ENCODE measurements at places on chromosomes 12 and 14. TPM values are rescaled to one million over a fixed set of nuclear protein-coding genes. Genes with fewer than 3 reads are reported as not detected.

DNA sequence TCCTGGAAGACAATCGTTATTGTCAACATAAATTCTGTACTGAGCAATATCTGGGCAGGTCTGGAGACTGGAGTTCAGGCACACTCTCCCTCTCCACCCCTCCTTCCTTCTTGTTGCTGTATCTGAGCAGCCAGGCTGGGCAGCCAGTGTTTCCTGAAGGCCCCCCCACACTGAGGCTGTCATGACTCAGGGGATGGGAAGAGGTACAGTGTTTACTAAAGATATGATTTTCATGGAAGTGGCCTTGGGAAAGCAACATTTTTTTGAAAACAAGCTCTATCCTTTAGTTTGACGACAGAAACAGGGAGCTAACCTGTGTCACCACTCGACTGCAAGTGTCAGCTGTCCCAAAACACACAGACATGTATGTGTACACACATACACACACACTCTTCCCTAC, 1485.4 kb upstream of the TMEM132C start:
- DNase-seq, result no peak

- no peak for DNase-seq
These were observed 2.9 kb upstream of the RAB35 start for GRCh38 chr12:120119271-120119973.

Gene TRMT61A
- 22.4 TPM for total RNA-seq

- DNase-seq, result peak; percentile 88
These were observed 193.7 kb upstream of the LRIG3 start for GRCh38 chr12:59113831-59114615.

DNA sequence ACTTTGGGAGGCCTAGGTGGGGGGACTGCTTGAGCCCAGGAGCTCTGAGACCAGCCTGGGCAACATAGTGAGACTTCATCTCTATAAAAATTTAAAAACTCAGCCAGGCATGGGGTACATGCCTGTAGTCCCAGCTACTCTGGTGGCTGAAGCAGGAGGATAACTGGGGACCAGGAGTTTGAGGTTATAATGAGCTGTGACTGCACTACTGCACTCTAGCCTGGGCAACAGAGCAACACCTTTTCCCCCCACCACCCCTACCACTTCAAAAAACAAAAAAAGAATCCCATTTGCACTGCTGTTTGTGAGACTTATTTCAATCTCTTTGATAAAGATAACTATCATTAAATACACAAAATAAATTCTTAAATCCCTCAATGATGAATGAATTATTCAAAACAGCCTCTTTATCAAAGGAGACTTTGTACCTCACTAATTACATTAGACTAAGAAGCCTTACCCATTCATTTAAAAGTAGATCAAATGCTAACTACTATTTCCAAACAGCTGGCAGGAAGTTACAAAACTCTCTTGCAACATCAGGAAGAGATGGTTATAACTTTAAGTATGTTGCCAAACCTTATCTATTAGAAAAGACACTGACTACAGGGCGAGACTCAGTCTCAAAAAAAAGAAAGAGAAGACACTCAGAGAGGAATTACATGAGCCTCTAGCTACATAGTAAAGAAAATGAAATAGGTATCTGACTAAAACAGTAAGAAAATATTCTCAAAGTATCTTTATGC, 14.7 kb downstream of the BLTP3B start:
- no peak for DNase-seq

DNA sequence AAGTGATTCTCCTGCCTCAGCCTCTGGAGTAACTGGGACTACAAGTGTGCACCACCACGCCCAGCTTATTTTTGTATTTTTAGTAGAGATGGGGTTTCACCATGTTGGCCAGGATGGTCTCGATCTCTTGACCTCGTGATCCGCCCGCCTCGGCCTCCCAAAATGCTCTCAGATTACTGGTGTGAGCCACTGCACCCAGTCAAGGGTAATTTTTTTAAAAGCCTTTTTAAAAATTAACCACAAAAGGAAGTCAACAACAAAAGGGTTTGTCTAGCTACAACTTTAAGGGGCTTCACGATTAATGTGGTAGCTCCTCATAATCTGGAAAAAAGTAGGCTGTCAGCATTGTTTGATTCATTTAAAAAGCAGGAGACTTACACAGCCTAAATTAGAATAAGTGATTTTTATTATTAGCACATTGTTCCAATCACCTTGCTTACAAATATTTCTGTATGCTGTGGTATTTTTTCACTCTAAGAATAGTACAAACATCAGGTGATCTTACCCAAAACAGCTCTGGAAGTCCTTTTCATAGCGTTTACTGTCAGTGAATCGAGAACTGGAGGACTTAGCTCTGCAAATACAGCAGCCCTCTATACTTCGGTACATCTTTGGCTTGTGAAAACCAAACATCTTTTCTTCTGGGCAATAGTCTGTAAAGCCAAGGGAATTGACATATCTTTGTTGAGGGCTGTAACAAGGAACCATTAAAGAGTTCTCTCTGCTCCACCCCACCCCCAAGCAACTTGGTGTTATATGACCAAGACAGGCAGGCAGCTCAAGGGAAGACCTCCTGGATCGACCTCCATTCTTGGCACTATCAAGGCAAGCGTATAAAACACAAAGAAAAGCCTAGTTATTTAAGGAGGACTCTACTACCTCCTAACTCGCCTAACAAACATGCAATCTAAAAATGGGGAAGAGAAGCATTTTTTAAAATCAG, 28.1 kb downstream of the SINHCAF start:
- DNase-seq, result no peak

GRCh38 chr14:93903342-93904184, 23.6 kb upstream of the FAM181A start:
- DNase-seq, result no peak

DNA sequence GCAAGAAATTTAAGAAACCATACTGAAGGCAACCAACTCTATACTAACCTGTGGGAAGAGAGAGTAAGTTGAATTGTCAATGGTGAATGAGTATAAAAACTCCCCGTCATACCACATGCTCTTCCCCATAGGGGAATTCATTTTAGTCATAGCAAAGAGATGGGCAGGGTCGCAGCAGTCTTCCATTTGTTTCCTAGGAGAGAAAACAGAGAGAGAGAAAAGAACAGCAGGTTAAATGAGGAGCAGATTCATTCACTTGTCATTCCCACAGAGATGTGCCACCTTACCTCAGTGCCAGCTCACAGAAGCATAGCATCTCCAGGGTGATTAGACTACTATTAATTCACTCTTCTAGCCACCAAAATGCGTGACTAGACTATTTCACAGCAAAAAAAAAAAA, 47.4 kb downstream of the ST8SIA1 start:
- DNase-seq, result no peak

DNA sequence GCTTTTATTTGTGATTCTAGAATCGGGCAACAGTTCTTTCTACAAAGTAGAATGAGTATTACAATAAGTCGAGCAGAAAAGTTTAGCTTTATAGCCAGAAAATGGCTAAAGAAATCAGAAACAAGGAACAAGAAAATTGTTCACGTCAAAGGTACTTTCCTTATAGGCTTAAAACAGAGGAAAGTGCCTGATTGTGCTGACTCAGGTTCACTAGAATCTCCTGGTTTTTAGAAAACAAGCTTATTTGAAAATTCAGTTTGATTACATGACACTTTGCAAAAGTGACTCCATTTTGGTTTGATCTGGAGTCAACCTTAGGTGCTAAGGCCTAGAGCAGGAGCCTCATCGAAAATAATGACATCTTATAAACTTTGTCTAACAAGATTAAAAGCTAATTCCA, 564.7 kb upstream of the FLRT2 start:
- no peak for DNase-seq

Gene FRMD6
- total RNA-seq, result 112 TPM

- no peak for DNase-seq
These were observed 79.2 kb downstream of the MDGA2 start for GRCh38 chr14:47596232-47596631.

DNA sequence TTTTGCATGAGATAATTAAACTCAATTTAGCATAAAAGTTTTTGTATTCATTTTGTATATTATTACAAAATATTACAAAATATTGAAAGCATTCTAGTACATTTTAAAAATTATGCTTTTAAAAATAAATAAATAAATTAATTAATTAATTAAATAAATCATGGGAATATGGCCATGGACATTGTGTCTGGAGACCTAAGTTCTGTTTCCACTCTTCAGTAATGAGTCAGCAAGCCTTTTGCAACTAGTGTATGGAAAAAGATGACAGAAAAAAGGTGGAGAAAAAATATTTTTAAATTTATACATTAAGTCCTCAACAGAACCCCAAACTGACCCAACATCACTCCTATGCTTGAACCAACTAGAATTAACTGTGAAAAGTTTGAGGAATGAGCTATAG, 1187.5 kb upstream of the USP15 start:
- DNase-seq, result no peak

Gene RILPL1
- total RNA-seq, result 20.2 TPM

Gene AICDA
- total RNA-seq, result not detected

Gene PAPOLA
- total RNA-seq, result 207 TPM

DNA sequence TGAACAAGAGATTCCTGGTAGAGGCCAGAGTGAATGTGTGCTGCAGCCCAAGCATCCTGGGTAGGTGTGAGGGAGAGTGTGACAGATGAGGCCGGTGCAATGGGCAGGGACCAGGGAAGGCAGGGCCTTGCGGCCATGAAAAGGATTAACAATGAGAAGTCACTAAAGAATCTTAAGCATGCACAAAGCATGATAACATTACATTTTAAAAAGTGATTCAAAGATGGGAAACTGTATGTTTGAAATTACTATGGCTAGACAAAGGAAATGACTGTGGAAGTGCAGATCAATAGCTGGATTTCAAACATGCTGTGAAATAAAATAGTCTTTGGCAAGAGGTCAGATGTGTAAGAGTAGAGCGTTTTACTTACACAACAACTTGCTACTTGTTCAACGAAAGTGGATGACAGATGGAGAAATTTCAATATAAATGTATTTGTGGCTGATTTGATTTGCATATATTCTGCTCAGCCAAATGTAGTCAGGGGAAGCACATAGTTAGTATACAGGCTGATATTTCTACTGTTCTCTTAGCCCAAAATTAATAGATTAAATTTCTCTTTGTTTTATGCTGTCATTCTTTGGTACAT, 175.5 kb downstream of the CCDC59 start:
- no peak for DNase-seq

Gene EFS
- total RNA-seq, result 25.7 TPM

GRCh38 chr12:79327465-79327864, 363.3 kb downstream of the PAWR start:
- DNase-seq, result no peak

DNA sequence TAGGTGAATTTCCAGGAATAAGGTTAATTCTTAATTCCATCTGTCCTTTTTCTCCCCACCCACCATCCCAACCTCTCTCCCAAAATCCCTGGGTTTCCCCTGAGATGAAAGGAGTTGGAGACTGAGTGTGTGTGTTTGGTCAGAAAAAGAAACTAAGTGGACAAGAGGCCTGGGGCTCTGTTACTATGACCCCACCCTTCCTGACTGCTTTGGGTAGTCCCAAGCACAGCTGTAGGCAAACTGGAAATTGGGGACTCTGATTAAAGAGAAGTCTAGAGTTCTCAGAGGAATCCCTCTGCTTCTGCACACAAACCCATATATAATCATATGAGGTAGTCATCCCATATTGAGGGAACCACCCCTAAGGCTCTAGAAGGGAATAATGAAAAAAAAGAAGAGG, 7.0 kb upstream of the HOXC12 start:
- DNase-seq, result no peak
